ENCODE measurements at places on chromosomes 2 and 18.

- no peak for DNase-seq
Observed at GRCh38 chr18:36623681-36624190, 205.1 kb downstream of the TPGS2 start.

GRCh38 chr2:177529166-177529565 lies 136.6 kb downstream of the AGPS start:
- DNase-seq: no peak

DNA sequence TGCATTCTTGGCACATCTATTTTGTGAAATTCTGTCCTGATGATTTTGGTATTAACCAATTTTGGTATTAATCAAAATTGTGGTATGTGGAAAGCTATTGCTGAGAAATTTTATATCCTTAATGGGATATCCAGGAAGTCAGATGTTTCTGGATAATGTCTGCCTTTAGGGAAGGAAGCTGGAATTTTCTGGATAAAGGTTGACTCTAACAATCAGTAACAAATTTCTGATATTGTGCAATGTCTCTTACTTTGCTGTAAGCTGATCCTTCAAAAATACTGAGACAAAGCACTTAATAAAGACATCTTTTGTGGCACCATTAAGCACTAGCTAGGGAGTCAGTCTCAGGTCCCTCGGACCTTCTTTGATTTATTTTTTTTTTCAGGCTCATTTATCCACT lies 100.8 kb upstream of the UGP2 start:
- DNase-seq: no peak

DNA sequence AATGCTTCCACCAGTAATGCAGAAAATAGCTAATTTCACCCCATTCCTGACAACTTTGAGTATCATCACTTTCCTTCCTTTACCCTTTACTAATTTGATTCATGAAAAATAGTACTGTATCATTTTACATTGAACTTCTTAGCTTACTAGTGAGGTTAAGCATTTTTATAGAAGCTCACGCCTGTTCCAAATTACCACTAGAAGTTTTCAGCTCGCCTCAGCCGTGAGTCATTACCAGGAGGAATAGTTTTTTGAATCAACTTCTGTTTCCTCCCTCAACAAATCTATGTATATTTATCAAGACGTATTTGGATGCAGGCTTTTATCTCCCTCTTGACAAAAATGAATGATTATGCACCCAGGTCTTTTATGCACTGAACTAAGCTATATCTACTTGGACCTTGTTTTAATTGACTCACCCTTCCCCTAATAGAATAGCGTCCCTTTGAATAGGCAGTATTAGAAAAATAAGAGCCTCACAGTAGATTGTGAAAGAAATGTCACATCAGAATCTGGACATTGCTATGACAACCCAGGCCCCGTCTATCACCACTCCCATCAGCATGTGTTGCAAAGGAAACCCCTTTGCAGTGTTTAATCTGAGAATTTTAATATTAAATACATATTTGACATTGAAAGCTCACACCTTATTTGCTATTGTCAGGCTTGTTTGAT lies 207.4 kb upstream of the NRP2 start:
- no peak for DNase-seq

- DNase-seq: no peak
Observed at GRCh38 chr2:60298006-60298696, 255.3 kb downstream of the BCL11A start.

DNA sequence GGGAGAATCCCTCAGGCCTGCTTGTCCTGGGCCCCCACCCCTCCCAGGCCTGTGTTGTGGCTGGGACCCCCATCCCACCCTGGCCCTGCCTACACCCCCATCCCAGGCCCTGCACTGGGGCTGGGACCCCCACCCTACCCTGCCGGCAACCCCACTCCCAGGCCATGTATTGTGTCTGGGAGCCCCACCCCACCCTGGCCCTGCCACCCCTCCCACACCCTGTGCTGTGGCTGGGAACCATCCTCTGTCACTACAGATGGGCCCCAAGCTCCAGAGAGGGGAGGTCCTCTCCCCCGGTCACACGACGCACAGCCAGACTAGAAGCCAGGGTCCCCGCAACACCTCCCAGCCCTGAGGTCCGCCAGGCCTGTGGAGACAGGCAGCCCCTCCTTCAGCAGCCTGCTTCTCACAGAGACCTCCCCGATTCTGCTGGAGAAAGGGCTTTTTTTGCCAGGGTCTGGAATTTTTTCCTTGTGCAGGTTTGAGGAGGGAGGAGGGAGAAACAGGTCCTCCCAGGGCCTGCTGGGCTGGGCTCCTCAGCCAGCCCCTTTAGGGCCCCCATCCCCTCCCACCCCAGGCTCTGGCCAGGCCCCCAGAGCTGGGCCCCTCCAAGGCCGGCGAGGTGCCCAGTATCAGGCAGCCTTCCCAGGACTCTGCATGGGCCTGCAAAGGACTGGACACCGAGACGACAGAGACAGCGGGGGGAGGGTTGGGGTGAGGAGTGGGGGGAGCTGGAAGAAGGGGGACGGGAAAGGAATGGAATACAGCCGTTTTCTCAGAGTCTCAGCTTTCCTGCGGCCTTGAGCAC lies 28.0 kb downstream of the KIF1A start:
- DNase-seq: no peak

DNA sequence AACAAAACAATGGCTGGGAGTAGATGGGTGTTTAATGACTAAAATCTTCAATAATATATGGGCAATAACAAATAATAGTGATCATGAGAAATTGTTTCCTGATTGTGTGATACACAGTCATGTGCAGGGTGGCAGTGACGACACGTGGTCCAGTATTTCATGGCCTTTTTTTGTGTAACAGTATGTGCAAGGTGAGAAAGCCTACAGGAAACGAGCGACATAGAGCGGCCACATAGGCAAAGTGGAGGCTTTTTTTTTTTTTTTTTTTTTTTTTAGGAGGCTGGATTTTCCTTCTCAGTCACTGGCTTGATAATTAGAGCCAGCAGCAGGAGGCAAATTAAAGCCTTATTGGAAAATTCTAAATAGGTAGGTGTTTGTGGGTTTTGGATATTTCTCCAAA lies 123.7 kb downstream of the MYO3B start:
- no peak for DNase-seq

- DNase-seq: no peak
Observed at GRCh38 chr2:121134728-121135127, 150.3 kb downstream of the TFCP2L1 start.

DNA sequence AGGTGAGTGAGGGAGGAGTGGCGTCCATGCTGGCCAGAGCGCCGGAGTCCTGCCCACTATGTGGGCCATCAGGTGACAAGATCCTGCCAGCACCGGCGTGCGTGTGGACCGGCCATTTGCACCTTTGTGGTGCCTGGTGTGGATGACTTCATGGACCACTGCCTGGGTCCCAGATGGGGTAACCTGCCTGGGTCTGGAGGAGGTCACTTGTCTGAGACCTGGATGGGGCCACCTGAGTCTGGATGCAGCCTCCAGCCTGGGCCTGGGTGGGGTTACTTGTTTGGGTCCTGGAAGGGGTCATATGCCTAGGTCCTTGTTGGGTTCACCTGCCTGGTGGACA lies 299.6 kb downstream of the NDUFA10 start:
- no peak for DNase-seq

DNA sequence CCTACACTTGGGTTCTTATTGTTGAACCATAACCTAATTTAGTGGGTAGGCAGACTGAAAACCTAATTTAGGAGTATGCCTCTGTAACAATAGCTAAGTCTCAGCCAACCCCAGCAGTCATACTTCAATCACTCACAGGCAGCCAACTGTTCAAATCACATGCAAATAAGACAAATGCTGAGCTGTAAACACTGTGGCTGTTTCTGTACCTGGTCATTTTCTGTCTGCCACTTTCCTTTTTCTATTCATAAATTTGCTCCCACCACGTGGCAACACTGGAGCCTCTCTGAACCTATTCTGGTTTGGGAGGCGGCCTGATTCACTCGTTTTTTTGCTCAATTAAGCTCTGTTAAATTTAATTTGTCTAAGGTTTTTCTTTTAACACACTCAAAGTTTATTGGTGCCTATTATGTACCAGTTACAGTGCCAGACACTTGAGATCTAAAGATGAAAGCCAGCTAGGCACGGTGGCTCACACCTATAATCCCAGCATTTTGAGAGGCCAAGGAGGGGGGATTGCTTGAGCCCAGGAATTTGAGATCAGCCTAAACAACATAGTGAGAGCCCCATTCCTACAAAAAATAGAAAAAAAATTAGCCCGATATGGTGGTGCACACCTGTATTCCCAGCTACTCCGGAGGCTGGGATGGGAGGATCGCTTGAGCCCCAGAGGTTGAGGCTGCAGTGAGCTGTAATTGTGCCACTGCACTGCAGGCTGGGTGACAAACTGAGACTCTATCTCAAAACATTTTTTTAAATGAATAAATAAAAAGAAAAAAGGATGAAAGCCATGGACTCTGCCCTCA lies 41.1 kb downstream of the THNSL2 start:
- DNase-seq: no peak

GRCh38 chr18:70284976-70285620 lies 3.7 kb upstream of the SOCS6 start:
- peak; percentile 22 for DNase-seq

DNA sequence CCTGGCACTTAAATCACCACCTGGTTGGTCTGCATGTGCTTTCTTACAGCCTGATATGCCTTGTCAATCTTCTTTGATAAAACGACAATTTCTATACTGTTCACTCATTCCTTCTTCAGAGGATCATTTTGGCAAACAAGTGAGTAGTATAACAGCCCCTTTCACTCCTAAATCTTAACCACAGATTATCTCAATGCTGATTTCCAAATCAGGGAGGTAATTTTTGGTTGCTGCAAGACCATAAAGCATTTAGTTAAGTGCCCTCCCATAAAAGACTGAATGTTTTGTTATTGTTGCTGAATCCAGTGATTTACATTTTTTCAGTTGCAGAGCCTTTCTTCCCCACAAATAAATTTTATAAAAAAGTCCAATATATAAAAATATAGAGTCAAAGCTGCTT lies 129.2 kb upstream of the CYP26B1 start:
- no peak for DNase-seq

DNA sequence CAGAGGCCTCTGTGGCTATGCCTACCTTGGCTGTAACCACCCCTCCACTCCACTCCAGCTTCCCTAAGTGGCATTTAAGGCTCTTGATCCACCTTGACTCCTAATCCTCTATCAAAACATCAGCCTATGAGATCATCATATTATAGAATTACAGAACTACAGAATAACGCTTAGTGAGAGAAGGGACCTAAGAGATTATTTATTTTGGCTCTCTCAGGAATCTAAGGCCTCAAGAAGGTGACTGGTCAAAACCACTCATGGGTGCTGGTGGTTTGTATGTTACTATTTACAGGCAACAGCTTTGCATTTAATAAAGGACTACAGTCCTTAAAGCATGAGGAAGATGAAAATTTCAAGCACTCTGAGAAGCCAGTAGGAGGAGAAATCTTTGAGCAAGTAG lies 118.8 kb downstream of the FSHR start:
- no peak for DNase-seq

- DNase-seq: no peak
Observed at GRCh38 chr2:44970846-44971450, 29.4 kb downstream of the SIX3 start.

All from hematopoietic multipotent progenitor cell (in vitro differentiated cells).